CD4-positive, alpha-beta T cell treated with Interleukin-12 subunit alpha and Interleukin-12 subunit beta, for 1 hour (primary cell): ENCODE measurements at places on chromosomes 7 and 10.

DNA sequence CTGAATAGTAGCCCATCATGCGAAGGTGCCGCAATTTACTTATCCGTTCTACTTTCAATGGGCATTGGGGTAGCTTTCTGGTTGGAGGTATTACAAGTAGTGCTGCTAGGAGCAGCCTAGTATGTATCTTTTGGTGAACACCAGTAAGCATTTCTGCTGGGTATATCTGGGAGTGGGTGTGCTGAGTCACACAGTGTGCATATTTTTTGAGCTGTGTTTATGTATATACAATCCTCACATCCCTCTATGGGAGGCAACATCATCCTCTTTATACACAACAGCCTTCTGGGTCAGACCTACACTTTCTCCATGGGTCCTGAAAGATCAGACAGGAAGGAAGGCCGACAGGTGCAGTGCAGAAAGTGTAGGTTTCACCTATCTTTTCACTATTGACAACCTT lies 36.3 kb downstream of the PYROXD2 start:
- no peak for DNase-seq

DNA sequence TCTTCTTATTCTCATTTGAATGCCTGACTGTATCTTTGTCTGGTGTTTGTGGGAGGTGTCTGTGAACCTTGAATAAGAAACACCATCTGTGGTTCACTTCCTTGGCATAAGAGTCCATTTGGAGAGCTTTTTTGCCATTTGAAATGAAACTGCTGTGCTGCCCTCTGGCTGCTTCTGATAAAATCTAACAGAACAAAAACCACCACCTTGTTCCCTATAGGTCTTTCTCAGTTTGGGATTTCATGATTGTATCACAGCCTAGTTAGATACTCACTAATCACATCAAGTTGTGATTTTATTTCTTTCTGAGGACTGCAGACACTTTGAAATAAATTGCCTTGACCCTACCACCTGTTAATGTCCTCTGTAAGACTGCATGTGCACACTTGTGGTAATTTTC lies 102.7 kb upstream of the FAM13C start:
- DNase-seq = no peak

DNA sequence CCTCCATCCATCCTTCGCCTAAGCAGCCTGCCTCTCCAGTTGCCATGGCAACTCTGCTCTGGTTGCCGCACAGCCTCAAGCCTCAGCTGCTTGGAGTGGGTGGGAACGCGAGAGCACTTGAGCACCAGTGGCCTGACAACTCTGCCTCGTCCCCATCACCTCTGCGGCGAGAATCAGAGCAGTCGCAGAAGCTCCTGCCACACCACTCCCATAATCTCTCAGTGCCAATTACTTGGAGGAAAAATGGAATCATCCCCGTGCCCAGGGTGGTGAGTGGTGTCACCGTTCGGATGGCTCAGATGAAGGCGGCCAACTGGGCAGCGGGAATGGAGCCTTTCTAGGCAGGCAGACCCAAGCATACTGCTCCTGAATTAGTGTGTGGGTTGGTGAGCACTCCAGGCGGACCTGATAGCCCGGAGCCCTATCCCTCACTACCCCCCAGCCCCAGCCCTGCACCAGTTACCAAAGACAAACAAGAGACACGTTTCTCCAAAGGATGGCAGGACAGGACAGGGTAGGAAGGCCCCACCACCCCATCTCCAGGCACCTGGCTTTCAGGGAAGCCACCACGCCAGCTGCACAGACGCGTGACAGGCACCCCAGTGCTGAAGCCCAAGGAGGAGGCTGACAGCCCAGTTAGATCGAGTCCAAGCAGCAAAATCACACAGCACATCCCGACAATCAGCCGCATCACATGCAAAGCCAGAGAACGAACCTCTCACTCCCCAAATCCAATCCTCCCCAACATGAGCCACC lies 335.4 kb downstream of the PTPRN2 start:
- DNase-seq = no peak

DNA sequence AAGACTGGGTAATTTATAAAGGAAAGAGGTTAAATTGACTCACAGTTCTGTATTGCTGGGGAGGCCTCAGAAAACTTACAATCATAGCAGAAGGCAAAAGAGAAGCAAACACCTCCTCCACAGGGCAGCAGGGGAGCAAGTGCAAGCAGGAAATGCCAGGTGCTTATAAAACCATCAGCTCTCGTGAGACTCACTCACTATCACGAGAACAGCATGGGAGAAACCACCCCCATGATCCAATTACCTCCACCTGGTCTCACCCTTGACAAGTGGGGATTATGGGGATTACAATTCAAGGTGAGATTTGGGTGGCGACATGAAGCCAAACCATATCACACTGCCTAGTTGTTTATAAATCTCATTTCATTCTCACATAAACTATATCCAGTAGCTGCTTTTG lies 28.0 kb upstream of the CPN1 start:
- no peak for DNase-seq

DNA sequence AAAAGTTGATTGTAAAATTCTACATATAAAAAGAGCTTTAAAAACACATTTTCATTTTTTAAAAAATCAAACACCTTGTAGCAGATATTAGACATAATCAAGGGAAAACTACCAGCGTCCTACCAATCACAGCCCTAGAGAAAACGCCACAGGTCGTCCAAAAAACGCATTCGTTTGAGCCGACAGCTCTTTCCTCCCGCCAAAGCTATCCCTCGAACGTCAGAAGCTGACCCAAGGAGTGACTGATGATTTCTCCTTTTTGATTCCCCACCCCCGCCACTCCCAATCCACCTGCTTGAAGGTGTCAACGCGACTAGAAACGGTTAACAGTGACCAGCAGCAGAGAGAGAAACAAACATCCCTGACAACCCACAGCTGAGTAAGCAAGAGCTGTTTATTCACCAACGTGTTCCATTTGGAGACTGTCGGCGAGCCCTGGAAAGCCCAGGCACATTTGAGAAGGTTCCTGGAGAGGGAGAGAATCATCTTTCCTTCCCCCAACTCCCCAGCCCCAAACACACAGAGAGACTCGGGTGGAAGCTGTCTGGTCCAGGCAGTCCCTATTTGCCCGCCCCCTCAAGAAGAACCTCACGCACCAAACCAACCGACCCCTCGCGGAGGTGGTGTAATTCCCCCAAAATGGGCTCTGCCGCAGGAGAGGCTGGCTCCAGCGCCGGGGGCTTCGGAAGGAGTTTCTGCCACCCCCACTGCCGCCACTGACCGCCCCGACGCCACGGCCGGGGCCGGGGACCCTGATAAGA lies 622 bp downstream of the CPEB3 start:
- DNase-seq = peak; percentile 42

DNA sequence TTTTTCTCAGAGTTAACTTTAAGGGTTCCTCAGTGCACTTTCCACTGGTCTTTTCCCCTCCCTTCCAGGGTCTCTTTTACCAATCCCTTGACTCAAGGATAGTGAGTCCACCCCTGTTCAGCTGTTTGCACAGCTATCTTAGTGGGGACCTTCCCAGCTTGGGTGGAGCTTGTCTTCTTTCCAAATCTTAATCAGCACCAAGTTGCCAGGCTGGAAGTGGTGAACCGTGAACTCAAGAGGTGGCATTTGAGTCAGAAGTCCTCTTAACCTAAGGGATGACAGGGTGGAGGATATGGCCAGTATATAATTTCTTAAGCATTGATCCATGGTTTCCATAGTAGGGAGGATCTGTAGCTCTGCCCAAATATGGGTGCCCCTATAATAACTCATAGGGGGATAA lies 25.0 kb downstream of the MAPK8 start:
- no peak for DNase-seq
